ENCODE measurements at places on chromosomes 12 and 14. TPM values are rescaled to one million over a fixed set of nuclear protein-coding genes. Genes with fewer than 3 reads are reported as not detected.

DNA sequence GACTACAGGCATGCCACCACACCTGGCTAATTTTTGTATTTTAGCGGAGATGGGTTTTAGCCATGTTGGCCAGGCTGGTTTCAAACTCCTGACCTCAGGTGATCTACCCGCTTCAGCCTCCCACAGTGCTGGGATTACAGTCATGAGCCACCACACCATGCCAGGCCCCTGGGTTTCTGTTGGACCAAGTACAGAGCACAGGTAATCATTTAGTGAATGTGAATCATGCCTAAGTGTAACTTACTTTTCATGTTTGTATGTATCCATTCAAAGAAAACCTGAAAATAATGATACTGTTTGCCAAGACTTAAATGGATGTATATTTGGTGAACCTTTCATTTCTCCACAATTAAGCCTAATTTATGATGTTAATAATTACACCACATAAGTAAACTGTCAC, 65.9 kb downstream of the FGD6 start:
- no peak for DNase-seq

DNA sequence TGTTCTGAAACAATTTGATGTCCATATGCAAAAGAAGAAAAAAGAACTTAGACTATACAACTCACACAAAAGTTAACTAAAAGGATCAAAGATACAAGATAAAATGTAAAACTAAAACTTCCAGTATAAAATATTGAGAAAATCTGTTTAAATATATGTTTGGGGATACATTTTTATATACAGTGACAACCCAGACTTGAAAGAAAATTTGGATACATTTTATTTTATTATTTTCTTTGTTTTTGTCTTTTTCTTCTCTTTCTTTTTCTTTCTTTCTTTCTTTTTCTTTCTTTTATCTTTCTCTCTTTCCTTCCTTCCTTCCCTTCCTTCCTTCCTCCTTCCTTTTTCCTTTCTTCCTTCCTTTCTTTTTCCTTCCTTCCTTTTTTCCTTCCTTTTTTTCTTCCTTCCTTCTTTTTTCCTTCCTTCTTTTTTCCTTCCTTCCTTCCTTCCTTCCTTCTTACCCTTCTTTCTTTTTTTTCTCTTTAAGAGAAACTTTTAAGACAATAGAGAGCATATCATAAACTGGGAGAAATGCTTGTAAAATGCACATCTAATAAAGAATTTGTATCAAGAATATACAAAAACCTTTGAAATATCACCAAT, 954.5 kb upstream of the LRFN5 start:
- DNase-seq = no peak

- DNase-seq = no peak
These were observed 1.5 kb downstream of the DDHD1 start for GRCh38 chr14:53151523-53152183.

The KRT3 gene
- not detected for total RNA-seq

- no peak for DNase-seq
These were observed 108.1 kb downstream of the TTLL5 start for GRCh38 chr14:75769047-75769685.

The SNAPC1 gene
- total RNA-seq = 8.6 TPM

The ADAMTS20 gene
- total RNA-seq = not detected

- no peak for DNase-seq
These were observed at the start of gene KCNK10 for GRCh38 chr14:88323086-88323522. TSS of gene KCNK10 (minus strand) at chr14:88323269. CDS start at chr14:88322798, 471 bp downstream.

DNA sequence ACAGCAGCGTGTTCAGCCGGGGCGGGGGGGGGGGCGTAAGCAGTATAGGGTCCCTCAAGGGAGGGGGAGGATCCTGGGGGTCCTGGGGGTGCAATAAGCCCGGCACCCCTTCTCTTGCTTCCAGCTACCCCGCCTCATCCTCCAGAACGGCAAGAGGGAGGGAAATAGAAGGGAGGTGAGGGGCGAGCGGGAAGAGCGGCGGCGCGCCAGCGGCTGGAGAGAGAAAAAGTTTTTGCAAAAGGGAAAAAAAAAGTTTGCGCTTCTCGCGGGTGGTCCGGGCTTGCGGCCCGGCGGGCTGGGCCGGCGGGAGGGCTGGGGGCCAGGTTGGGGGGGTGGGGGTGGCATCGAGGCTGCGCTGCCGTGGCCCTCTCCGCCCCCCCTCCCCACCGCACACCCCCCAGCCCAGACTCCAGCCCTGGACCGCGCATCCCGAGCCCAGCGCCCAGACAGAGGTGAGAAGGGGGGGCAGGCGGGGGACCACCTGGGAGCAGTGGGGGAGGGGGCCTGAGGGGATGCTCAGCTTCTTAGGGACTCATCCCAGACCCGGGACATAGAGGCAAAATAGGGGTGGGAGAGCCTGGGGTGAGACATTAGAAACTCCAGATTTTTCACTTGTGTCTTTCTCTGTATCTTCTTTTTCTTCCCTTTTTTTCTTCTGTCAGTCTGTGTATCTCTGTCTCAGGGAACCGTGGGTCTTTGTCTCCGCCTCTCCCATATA, at the start of gene GLI1:
Gene GLI1, plus strand, starts transcription at position 36 of the 718 bp plus-strand sequence. CDS start 3,907 bp downstream, outside the sequence.
- no peak for DNase-seq

DNA sequence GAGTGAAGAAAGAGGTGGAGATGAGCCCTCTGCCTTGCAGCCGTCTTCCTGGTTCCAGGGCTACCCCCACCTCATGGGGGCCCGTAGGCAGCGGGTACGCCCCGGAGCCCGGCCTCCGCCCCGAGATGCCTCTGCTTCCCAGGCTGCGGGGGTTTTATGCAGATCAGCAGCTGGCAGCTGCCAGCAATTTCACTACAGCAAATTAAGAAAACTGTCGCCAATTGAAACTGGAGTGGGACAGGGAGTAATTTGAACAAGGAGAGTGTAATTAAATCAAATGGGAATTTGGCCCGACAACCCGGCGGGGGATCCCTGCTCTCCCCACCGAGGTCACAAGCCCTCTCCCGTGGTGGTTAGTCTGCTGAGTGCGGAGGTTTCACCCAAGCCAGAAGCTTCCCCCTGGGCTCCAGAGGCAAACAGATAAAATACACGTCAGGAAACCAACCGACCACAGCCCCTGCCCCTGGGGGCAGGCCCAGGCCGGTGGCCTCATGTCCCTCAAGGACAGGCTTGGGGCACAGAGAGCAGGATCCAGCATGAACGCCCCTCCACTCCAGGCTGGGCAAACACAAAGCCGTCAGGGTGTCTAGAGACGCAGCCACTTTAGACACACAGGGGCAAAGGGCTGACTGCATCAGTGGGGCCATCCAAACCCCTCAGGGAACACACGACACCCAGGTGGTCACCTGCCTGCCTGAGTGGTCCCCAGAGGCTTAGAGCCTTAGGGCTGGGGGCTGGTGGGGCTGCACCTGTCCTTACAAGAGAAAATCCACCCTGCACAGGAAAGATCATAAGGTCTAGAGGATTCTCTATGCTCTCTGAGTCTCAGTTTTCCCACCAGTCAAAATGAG, 53.8 kb downstream of the TESC start:
- no peak for DNase-seq

DNA sequence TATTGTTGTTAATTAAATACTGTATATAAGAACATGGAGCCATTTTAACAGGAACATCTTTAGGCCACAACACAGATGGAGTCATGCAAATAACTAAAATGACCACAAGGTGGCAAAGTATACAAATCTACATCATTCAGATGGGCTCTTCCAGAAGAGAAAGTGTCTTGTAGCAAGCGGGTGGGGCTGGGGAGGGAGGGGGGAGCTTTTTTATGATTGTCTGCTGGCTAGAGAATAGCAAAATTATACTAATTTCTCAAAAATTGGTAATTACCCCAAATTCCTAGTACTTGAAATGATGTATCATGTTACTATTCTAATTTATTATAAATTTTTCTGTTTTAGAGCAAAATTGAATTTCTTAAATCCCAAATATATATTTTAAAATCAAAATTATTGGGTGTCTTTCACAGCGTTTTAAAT, 378.7 kb downstream of the PRKD1 start:
- DNase-seq = peak; percentile 24

GRCh38 chr12:108777156-108777555, 45.8 kb upstream of the CORO1C start:
- DNase-seq = no peak

DNA sequence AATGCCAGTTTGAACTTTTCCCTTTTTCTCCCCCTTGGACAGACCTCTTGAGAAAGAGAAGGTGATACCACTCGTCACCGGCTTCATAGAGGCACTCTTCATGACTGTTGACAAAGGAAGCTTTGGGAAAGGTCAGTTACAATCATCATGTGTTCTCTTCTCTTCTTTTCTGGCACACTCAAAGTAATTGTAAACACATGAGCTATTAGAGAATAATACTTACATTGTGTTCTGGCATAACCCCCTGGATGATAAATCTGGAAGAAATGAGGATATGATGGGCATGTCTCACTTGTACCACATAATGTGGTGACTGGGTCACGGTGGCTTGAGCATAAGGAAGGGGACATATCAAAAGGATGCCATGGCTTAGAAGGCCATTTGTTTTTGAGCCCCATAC, 20.0 kb downstream of the UTP20 start:
- DNase-seq = no peak

The PPP1R1A gene
- 0.23 TPM for total RNA-seq

DNA sequence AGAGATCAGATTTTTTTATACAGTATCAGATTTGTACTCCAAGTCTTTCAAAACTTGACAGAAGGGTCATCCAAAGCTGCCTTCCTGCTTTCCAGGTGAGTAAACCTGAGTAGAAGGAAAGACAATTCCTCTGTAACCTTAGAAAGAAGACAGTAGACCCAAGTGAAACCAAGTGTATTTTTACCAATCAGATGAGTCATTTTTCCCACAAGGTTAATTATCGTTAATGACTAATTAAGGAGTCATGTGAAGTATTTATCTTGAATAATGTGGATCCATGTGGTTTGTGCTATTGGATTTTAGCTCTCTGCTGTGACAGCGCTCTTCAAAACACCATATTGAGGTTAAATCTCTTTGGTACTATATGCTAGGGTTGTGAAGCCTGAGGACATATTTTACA, 74.0 kb upstream of the PELI2 start:
- DNase-seq = no peak

- peak; percentile 46 for DNase-seq
These were observed 863 bp downstream of the DENND5B start for GRCh38 chr12:31589904-31590641.

DNA sequence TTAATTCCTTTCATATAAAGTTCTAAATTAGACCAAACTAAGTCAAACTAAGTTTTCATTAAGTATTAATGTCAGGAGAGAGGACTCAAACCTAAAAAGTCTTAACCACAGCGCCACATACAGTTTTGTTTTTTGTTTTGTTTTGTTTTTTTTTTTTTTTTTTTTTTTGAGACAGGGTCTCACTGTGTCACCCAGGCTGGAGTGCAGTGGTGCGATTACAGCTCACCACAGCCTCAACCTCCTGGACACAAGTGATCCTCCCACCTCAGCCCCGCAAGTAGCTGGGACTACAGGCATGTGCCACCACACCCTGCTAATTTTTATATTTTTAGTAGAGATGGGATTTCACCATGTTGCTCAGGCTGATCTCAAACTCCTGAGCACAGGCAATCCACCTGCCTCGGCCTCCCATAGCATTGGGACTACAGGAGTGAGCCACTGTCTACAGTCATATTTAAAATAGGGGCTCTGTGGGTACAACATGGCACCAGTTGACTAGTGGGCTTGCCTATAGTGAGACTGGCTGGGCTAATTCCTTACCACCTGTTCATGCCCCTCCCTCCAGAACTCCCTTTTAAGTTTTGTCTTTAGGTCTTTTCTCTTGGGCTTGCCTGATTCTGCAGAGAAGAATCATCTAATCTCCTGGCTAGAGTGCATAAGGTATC, 110.2 kb downstream of the PPP2R5E start:
- no peak for DNase-seq

- DNase-seq = no peak
These were observed 18.2 kb upstream of the PPFIBP1 start for GRCh38 chr12:27505761-27506160.

GRCh38 chr12:132560614-132561426, 49.6 kb downstream of the LRCOL1 start:
- peak; percentile 5 for DNase-seq

DNA sequence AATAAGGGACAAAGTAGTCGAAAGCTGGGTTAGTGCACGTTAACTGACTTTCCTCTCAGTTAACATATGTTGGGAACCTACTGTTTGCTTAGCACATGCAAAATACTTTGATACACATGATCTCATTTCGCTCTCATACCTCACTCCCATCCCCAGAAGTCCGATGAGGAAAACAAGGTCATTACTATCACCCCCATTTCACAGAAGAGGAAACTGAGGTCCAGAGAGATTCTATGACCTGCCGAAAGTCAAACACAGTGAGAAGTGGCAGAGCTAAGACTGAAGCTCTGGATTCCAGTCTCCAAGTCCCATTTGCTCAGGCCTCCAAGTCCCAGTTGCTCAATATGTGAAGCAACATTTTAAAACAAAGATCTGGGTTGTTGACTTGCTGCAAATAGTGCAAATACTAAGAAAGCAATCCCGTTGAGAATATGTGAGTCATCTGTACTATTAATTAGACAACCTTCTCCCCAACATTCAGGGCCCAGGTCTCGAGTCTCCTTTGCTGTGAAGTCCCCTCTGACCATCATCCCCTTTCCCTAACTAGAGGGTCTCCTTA, 170.6 kb upstream of the PWP1 start:
- DNase-seq = no peak

GRCh38 chr12:72729451-72730010, 457.4 kb downstream of the TRHDE start:
- no peak for DNase-seq

The RNU6-8 gene
- not detected for total RNA-seq

DNA sequence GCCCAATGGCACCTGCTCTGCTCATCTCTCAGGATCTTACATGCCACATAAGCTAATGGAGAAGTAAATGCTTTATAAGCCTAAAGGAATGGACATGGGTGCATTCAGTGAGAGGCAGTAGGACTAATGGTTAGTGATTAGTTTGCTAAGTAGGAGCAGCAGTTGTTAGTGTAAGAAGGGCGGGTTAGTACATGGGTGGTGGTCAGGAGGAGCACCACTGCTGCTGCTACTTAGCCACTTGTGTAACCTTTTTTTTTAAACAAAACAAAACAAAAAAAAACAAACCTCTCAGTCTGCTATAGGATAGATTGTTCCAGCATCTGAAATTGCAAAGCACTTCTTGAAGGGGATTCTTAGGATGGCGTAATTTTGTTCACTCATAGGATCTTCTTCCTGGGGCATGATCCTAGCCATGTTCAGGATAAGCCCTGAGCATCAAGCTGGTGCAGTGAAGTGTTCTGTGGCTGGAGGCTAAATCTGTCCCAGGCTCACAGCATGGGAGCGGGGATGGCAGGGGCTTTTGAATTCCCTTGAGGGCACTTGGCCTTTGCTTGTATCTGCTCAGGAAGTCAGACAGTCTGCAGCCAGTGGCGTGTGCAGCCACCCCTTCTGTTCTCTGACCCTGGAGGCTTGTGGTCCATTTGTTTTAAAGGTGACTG, 63.6 kb downstream of the CHST11 start:
- no peak for DNase-seq
